ENCODE measurements at places on chromosomes 6 and 20.

GRCh38 chr6:44742828-44743372, 355.4 kb downstream of the CDC5L start:
- DNase-seq: no peak

GRCh38 chr6:12485226-12485764, 195.1 kb downstream of the EDN1 start:
- no peak for DNase-seq

GRCh38 chr20:37781626-37782025, 87.8 kb downstream of the CTNNBL1 start:
- no peak for DNase-seq

DNA sequence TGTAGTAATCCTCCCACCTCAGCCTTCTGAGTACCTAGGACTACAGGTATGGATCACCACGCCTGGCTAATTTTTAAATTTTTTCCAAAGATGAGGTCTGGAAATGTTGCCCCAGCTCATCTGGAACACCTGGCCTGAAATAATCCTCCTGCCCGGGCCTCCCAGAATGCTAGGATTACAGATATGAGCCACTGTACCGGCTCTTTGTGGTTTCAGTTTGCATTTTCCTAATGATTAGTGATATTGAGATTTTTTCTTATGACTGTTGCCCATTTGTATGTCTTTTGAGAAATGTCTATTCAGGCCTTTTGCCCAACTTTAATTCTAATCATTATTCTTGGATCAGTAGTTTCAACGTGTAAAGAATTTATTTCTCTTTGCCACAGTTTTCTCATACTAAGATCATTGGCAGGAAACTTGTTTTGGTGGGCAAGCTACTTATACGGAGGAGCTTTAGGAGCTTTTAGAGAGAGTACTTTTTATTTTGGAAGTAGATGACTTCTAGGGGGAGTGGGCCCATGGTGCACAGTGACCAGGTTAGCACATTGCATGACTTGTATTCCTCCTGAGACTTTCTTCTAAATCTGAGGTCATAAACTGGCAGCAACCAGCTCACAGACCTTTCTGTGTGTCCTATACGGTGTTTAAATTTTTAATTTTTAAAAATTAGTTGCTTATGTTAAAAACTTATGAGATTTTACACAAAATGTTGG, 62.3 kb downstream of the STK4 start:
- no peak for DNase-seq

DNA sequence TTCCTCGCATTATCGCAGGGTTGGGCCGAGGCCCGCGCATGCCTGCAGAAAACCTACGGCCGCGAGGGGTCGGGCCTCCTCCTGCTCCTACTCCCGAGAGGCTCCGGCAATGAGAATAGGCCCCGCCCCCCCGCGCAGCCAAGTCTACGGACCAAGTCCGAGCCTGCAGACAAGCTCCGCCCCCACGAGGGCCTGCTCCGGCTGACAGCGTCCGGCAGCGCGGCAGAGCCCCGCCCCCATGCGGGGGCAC, 3.1 kb upstream of the GPSM3 start:
- DNase-seq: peak; percentile 100

DNA sequence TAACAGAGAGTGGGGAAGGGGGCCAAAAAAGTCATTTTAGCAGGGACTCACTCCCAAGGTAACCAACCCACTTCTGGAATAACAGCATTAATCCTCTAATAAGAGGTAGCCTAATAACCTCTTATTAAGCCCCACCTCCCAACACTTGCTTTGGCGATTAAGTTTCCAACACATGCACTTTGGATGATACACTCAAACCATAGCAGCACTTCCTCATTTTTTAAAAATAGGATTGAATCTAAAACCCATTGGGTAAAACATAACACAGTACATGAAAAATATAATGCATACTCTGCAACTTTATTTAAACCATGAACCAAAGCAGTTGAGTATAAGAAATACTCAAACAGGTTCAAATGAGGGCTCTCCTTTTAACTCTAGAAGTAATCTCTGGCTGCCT, 318.3 kb downstream of the HACE1 start:
- DNase-seq: no peak

DNA sequence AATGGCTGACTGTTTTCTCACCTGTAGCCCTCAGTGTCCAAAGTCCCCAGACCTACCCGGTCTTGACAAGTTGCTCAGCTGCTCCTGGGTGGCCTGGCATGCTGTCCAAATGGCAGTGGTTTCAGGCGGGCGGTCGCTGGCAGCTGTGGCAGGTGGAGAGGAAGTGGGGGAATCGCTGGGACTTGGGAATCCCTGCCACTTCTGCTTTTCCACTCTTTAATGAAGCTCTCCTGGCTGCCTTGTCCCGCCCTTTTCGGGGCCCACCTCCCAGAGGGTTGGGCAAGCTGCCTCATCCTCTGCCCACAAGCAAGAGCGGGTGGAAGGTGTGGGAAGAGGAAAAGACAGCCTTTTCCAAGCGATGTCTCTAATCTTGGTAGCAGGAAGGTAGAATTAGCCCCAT, at the start of gene OCSTAMP:
Gene OCSTAMP, minus strand, starts transcription at position 194 of the 400 bp plus-strand sequence. Its CDS starts 94 bp downstream, at position 100.
- no peak for DNase-seq

DNA sequence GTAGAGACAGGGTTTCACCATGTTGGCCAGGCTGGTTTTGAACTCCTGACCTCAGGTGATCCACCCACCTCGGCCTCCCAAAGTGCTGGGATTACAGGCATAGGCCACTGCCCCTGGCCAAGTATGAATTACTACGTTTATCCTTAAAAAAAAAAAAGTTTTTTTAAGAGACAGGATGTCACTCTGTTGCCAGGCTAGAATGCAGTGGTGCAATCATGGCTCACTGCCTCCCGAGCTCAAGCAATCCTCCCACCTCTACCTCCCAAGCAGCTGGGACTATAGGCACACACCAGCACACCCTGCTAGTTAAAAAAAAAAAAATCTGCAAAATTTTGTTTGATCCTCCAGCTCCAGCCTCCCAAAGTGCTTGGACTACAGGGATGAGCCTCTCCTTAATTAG, 23.1 kb downstream of the IYD start:
- DNase-seq: no peak

DNA sequence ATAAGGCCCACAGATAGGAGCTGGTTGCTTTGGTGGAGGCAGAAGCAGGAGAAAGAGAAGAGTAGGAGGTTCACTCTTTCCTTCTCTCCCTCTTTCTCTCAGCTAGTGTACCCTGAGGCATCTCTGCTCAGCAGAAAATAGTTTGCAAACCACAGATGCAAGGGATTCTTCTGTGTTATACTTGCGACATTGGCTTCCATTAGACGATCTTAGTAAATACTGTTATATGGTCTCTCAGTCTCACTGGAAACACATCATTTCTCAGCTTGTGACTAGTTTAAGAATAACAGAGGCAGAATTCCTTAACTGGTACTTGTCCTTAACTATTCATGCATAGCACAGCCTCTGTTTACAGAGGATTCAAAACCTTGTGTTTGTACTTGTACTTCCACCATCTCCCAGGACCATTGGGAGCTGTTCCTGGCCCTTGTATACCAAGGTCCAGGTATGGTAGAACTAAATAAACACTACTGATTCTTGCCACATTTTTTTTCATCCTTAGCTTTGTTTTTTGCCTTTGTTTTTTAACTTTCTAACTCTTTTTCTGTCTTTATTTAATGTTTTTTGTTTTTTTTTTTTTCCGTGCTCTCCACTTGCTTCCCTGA, 218.2 kb downstream of the OTOR start:
- no peak for DNase-seq

GRCh38 chr6:27214126-27214601, 33.3 kb upstream of the PRSS16 start:
- no peak for DNase-seq

- no peak for DNase-seq
Measured at GRCh38 chr6:136887953-136888352, 34.1 kb upstream of the SLC35D3 start.

GRCh38 chr6:79646006-79646405, 14.9 kb downstream of the SH3BGRL2 start:
- no peak for DNase-seq

DNA sequence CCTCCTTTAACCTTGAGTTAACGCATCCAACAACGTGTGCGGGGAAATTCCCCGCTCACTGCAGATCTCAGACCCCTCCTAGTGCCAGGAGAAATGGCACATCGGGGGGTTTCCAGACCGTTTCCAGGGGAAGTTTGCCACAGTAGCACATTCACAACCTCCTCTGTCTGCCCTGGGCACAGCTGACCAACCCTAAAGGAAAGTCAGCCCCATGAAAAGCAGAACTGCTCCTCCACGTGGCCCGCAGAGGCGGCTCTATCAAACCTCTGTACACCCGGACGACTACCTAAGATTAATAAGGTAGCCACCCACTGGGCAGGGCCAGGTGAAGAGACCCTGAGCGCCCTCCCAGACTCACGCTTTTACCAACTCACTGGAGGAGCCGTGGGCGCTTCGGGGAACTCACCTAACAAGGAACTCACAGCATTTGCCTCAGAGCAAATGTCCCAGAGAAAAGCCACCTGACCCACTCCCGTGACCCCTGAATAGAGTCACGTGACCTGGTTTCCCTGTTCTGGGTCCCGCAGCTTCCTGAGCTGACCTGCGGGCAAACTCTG, 93.1 kb downstream of the PRND start:
- DNase-seq: no peak

GRCh38 chr20:51305316-51306052, 237.0 kb downstream of the NFATC2 start:
- DNase-seq: no peak

GRCh38 chr6:44855562-44856411, 468.3 kb downstream of the CDC5L start:
- DNase-seq: peak; percentile 47

DNA sequence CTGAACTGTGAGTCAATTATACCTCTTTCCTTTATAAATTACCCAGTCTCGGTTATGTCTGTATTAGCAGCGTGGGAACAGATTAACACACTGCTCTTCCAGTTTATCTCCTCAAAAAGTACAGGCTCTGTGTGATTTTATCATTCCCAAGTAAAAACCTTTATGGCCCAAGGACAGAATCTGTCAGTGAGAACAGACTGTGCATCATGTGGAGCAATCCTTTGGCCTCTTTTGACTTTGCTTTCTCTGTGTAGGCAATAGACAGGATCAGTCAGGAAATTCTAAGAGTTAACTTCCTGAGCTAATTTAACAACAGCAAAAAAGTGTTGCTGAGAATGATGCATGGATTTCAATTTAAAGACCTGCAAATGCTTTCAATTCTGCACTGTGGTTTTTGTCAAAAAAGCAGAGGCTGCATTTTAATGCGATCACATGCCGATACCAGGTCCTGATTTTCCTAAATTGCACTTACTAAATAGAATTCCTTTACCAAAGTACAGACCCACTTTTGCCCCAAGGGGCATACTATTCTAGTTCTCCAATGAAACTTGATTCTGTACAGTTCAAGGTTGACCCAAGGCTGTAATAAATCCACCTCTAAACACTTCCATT, 246.7 kb upstream of the MARCKS start:
- no peak for DNase-seq

GRCh38 chr6:21844120-21844917, 250.8 kb downstream of the SOX4 start:
- DNase-seq: no peak

- no peak for DNase-seq
Measured at GRCh38 chr20:44181611-44182010, 5.4 kb downstream of the JPH2 start.

DNA sequence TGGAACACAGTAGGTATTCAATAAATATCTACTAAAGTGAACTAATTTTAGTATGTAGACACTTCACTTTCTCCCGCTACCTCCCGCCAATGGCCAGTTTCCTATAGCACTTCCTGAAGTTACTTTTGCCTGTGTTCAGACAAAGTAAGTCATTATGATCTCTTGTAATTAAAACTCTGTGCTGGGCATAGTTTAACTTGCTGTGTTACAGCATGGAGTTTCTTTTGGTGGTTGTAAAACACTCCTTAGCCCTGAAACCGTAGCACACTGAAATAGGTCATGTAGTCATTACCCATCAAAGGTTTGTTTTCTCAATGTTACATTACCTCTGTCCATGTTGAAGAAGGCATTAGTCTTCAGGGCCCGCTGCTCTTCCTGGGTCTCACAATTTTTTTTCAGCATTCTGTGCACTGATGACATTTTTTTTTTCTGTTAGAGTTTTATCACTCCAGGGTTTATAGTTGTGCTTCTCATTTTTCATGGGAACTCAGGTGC, 54.0 kb upstream of the CENPW start:
- DNase-seq: no peak

Measured in fibroblast of skin of back (primary cell).